ENCODE measurements at places on chromosomes 11 and 22.

DNA sequence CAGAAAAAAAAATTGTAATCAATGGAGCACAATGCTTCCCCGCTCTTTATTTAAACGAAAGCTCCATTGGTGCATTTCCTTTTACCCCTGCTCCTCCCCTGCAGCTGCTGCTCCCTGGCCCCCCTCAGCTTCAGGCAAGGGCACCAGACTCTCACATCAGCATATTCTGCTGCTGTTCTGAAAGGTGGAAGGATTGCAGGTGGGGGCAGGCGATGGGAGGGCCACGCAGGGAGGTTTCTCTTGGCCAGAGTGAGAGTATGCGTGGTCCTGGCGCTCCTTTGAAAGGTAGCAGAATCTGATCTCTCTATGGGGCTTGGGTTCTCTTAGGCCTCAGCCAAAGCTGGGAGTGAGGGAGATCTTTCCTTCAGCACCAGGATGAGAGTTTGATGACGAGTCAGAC is 240.9 kb upstream of the CADM1 start:
- DNase-seq, result no peak

GRCh38 chr22:37208401-37209139 is 3.7 kb downstream of the SSTR3 start:
- no peak for DNase-seq

- no peak for DNase-seq
Measured at GRCh38 chr22:38531251-38531938, 25.3 kb upstream of the DDX17 start.

GRCh38 chr11:46345131-46345597 is 2.1 kb upstream of the DGKZ start:
- no peak for DNase-seq

- DNase-seq, result no peak
Measured at GRCh38 chr11:27390318-27391295, 27.6 kb upstream of the CCDC34 start.

GRCh38 chr22:32706149-32706548 is 95.4 kb upstream of the TIMP3 start:
- DNase-seq, result no peak

GRCh38 chr11:98828986-98829708 is 191.6 kb upstream of the CNTN5 start:
- DNase-seq, result no peak

GRCh38 chr11:134630861-134631260 is 218.8 kb upstream of the B3GAT1 start:
- DNase-seq, result no peak

DNA sequence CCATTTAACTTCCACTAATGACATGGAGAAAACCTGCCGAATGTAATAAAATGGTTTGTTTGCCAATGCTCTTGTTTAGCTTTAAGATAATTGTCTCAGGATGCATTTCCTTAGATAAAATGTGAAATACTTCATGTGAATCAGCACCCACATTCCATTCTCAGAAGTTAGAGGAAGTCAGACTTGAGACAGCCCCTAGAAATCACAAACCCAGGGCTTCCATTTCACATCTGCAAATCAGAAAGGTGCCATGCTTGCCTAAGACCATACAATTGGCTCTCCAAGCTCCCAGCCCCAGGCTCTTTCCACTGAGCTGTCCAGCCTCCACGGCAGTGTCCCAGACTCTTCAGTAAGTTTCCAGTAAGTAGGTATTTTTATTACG is 35.6 kb upstream of the ADORA2A start:
- no peak for DNase-seq

DNA sequence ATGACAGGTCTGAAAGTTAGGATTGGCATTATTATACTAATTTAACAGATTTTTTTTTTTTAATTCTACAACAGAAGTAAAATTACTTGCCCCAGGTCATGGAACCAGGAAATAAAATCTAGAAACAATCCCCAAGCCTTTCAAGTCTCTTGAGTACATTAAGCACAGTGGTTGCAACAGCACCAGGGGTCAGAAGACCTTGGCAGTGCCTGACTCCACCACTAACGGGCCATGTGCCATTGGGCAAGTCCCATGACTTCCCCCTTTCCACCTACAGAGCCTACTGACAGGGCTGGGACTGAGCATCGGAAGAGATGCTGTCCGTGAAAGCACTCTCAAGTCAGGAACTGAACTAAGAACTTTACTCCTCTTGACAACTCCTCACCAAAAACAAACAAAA is 98.6 kb upstream of the AKIP1 start:
- DNase-seq, result no peak

- no peak for DNase-seq
Measured at GRCh38 chr22:32622744-32623110, 148.1 kb downstream of the FBXO7 start.

DNA sequence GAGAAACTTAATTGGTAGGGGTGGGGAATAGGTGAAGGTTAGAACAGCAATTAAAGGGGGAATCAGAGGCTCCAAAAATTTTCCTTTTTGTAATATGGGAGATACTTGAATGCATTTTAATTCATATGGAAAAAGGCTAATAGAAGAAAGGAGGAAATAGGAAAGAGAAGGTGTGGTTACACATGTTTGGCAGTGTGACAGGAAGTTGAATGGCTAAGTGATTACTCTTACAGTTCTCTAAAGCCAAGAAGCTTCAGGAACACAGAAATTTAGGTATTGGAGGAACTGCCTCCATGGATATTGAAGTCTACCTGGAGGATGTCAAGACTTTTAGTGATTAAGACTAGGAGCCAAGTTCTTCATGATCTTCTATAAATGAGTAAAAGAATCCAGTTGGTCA is 6.3 kb downstream of the NXPE2 start:
- DNase-seq, result no peak

- no peak for DNase-seq
Measured at GRCh38 chr11:10659339-10660216, 34.0 kb downstream of the IRAG1 start.

- DNase-seq, result no peak
Measured at GRCh38 chr11:15011776-15012345, 39.7 kb upstream of the CALCA start.

DNA sequence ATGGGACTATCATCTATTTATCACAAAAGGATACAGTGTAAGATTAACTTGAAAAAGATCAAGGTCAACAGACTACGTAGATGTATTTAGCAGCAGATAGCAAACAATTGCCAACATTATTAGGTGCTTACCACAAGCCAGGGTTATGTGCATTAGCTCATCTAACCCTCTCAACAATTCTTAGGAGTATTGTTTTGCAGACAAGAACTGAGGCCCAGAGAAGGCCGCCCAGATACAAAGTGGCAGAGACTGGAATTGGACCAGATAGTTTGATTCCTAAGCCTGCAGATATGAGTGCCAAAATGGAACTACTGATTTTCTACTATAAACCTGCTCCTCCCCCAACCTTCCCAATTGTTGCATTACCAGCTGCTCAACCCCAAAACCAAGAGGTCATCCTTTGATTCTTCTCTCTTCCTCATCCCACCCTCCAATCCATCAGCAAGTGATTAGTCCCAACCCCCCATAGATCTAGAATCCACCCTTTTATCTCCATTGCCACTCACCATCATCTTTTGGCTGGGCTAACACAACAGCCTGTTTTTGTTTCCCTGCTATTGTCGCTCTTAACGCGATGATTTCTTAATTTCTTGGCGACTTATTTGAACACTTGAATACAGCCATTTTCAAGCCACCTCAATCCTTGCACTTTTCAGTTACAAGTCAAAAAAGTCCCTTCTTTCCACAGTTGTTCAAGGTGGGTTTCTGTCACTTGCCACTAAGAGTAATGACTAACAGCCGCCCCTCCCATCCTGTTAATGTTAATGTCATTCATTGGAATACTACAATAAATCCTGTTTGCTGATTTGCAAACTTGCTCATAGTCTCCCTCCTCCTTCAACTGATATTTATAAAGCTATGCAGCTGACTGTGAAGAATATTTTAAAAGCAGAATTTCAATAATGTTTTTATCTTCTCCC is 2.7 kb downstream of the TMEM123 start:
- DNase-seq, result no peak

DNA sequence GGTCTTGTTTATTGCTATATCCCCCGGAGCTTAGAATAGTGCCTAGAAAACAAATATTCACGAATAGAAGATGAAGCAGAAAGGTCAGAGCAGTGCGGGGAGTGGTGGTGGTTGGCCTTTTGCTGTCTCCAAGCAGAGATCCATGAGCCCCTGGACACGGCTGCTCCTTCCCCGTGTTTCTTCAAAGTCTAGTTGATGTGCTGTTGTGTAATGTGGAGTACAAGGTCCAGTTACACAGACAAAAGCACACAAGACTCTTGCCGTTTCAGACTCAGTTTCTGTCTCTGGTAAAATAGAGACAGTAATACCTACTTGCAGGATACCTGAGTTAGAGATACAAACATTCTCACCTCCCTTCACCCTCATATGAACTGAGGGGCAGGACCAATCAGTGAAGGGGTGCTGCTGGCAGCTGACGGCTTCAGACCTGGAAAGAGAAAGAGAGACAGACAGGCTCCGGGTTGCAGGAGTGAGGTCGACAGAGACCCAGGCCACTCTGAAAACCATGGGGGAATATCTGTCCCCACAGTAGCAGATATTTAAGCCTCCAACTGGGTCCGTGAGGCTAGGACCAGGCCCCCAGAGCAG is 56.2 kb downstream of the RASSF10 start:
- no peak for DNase-seq

DNA sequence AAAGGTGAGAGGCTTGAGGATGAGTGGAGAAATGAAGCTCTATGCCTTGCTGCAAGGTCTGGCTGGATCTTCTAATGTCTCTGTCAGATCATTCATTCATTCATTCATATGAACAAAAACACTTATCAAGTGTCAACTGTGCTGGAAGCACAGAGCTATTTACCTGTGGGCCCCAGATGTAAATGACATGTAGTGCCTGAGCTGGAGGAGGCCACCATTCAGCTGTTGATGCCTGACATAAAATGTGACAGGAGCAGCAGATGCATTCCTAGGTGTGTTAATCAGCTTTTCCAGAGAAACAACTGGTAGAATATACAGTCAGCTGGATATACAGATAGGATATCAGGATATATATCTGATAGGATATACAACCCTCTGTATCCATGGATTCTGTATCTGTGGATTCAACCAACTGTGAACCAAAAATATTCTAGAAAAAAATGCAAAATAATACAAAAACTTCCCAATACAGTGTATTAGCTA is 44.5 kb downstream of the TSPAN18 start:
- DNase-seq, result no peak

DNA sequence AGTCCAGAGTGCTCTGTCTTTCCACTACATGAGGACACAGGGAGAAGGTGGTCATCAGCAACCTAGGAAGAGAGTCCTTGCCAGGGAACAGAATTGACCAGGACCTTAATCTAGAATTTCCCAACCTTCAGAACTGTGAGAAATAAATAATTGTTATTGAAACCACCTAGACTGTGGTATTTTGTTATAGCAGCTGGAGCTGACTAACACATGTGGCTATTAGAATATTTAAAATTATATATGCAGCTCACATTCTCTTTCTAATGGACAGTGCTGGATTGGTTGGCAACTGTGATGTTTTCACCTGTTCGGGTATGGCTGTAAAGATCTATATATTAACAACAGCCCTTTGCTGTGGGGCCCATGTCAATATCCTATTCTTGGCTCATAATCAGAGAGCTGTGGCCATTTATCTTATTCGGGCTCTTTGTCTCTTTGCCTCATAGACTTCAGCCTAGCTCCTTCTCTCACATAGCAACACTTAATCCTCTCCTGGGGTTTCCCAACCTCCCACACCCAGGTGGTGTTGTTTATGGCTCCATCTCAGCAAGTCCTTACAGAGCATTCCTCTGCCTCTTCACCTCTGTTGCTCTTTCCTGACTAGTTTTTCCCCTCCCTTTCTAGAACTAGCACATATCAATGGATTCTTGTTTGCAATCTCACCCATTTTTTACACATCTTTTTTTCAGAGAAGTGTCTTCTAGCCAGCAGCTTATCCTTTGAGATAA is 46.4 kb upstream of the AMOTL1 start:
- DNase-seq, result no peak

GRCh38 chr11:125170510-125171031 is 6.0 kb downstream of the PKNOX2 start:
- no peak for DNase-seq

GRCh38 chr22:45225732-45226502 is 14.8 kb downstream of the KIAA0930 start:
- no peak for DNase-seq

DNA sequence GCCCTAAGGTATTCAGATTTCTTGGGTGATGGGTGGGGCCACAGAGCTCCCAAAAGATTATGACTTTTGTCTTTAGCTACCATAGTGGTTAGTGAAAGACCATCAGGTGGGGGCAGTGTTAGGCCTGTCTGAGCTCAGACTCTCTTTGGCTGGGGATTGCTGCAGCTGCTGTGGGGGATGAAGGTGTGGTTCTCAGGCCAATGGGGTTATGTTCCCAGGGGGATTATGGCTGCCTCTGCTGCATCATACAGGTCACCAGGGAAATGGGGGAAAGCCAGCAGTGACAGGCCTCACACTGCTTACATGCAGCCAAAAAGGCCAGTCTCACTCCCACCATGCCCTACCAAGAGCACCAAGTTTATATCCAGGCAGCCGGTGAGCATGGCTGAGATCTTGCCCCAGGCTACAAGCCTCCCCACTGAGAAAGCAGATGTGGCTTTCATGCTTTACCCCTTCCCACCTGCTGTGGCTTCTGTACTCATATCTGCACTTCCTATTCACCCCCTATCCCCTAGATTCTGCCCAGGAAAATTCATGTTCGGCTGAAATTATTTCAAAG is 24.8 kb downstream of the CNTF start:
- no peak for DNase-seq

DNA sequence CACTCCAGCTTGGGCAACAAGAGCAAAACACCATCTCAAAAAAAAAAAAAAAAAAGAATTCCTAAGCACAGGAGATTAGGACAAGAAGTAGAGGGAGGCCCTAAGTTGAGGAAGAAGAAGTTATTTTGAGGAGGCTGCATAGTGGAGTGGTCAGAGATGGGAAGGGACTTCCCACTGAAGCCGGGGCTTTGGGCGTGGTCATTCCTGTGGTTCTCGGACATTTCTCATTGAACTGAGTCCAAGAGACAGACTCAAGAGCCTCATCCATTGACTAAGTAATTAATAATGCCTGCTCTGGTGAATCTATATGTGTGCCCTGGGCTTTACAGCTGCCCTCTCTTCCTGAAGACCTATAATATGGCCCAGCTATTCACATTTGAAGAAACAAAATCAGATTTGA is 53.2 kb upstream of the FTH1 start:
- no peak for DNase-seq

- DNase-seq, result no peak
Measured at GRCh38 chr11:75040167-75040770, 51.5 kb downstream of the NEU3 start.

DNA sequence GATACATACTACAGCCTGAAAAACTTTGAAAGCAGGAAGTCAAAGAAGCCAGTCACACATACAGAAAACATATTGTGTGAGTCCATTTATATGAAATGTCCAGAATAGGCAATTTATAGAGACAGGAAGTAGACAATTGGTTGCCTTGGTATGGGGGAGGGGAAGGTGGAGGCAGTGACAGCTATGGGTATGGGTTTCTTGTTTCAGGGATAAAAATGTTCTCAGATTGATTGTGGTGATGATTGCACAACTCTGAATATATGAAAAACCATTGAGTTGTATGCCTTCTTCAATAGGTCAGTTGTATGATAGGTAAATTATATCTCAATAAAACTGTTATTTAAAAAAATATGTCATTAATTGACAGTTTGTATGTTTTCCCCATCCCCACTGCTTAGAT is 137.6 kb downstream of the SNX19 start:
- DNase-seq, result no peak

GRCh38 chr22:41181349-41182241 is 23.5 kb upstream of the L3MBTL2 start:
- no peak for DNase-seq

GRCh38 chr11:10633261-10633660 is 60.3 kb downstream of the IRAG1 start:
- no peak for DNase-seq
